ENCODE measurements at places on chromosomes 6 and 20.

DNA sequence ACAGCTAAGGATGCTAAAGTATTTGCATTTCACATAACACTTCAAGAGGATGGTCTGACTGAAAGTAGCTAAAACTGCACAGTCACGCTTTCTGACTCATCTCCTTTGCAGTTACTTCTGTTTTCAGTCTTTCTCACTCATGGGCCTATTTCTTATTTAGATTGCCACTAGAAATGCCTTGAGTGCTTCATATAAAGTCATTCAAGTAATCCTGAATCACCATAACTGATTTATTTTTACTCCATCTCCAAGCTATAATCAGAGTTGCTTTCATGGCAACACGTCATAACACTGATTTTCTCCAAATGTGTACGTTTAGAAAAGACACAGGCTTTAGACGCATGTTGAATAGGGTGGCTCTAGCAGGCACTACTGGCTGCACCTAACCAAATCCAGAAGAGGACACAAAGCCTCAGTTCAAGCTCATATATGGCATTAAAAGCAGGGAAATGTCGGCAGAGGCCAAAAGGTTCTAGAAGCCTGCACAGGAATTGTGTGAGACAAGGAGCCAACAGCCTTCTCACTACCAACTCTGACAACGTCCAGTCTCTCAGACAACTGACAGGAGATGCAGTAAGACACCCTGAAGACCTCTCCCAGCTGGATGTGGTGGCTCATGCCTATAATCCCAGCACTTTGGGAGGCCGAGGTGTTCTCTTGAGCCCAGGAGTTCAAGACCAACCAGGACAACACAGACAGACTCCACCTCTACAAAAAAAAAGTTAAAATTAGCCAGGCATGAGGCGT lies 64.1 kb upstream of the BEND6 start:
- DNase-seq: no peak

DNA sequence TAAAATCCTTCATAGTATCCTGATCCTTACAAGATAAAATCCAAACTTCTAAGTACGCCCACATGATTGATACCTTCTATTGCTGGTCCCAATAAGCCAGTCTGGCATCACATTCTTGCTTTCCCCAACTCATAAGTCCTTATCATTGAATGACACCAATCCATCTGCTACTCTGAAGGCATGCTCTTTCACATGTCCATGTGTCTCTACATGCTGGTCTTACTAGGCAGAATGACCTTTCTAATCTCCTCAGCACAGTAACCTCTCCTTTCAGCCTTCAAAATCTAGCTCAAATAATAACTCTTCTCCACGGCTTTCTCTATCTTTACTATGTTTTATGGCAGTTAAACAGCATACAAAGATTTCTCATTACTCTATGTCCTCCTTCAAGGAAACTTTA lies 71.1 kb downstream of the ASCC3 start:
- no peak for DNase-seq

DNA sequence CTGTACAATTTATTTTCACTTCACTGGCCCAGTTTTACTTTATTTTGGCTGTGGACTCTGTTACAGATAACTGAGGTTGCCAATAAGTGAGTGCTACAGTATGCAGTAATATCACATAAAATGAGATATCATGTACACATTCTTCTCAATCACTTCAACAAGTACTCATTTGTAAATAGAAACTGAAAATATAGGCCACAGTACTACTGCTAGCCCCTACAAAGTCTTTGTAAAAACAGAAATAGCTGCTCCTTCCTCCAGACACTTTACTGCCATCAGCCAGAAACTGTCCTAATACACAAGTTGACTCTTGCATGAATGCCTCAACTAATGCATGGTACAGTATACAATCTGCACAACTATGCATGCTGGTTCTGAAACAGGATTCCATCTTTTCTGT lies 9.2 kb downstream of the DTNBP1 start:
- DNase-seq: no peak

DNA sequence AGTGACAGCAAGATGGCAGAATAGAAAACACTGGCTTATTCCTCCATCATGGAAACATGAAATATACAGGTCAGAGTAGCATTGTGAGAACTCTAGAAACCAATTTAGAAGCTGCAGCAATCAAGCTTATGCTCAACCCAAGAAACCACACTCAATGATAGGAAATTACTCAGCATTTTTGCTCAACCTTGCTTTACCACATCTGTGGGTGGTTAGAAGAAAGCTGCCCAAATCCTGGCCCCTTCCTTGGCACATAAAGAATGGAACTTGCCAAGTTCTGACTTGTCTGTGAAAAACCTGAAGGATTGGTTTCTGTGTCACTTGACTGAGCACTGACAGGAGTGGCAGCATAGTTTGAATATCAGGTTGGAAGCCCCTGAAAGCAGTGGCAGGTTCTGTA lies 108.0 kb upstream of the MOCS1 start:
- no peak for DNase-seq

- no peak for DNase-seq
Measured at GRCh38 chr6:53530780-53531386, 14.0 kb downstream of the GCLC start.

DNA sequence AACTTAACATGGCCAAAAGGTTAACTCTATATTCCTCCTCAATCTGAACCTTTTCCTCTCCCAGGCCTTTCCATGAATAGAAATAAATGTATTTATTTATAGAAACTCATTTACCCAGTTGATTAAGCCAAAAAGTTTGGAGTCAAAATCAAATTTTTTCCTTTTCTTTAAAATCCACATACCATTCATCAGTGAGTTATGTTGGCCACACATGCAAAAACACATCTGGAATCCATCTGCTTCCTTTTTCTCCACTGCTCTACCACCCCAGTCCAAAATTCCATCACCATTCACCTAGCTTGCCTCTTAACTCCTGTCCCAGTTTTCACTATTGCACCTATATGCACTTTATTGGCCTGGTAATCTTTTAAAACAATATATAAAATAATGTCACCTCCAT lies 62.4 kb upstream of the TMEM200A start:
- no peak for DNase-seq

DNA sequence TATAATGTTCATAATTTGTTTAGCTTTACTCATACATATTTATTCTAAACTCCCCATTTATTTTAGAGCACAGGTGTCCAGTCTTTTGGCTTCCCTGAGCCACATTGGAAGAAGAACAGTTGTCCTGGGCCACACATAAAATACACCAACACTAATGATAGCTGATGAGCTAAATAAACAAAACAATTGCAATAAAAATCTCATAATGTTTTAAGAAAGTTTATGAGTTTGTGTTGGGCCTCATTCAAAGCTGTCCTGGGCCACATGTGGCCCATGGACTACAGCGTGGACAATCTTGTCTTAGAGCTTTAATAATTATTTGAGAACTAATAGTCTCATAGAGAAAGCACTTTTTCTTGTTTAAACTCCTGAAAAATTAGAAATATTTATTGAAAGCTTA lies 131.3 kb downstream of the MYO6 start:
- no peak for DNase-seq

DNA sequence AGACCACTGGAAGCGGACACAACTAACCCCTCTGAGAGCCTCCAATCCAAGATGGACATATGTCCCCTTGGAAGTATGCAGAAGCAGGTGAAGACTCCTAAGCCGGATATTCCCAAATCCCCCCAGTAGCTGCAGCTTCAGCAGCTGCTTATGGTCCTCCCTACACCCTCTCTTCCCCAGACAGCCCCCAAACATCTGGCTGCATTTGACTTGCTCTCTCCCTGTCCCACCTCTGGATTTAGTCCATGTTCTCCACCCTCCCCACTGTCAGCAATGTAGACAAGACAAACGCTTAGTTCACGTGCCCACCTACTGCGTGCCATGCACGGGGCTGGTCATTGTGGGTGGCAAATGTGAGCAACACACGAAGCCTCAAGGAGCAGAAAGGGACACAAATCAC lies 4.6 kb upstream of the ADAM33 start:
- DNase-seq: no peak

DNA sequence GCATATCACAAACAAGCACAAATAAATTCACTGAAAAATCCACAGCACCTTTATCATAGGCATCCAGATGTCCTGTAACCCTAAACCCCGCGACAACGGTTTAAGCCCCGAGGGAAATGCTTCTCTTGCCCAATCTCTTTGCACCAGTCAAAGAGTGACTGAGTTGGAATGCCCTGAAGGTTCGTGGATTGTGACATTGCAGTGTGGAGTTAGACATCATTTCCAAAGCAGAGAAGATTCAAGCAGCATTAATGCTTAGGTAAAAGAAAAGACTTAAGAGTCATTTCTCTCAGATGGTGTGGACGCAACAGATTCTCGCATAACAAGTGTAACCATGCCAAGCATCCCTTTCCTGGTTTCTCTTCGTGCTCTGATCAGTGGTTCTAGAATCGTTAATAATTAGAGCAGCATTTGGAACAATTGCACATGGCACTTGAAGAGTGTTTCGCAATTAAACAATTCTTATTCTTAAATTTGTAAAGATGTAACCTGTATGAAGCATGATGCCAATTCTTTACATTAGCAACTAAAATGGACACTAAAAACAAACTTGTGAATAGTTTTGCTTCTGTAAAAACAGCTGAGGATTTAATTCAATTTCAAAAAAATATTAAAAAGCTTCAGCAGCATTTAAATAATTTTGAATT lies 121.6 kb downstream of the HIVEP2 start:
- no peak for DNase-seq

- DNase-seq: no peak
Measured at GRCh38 chr6:36015666-36016065, 8.8 kb downstream of the SLC26A8 start.

DNA sequence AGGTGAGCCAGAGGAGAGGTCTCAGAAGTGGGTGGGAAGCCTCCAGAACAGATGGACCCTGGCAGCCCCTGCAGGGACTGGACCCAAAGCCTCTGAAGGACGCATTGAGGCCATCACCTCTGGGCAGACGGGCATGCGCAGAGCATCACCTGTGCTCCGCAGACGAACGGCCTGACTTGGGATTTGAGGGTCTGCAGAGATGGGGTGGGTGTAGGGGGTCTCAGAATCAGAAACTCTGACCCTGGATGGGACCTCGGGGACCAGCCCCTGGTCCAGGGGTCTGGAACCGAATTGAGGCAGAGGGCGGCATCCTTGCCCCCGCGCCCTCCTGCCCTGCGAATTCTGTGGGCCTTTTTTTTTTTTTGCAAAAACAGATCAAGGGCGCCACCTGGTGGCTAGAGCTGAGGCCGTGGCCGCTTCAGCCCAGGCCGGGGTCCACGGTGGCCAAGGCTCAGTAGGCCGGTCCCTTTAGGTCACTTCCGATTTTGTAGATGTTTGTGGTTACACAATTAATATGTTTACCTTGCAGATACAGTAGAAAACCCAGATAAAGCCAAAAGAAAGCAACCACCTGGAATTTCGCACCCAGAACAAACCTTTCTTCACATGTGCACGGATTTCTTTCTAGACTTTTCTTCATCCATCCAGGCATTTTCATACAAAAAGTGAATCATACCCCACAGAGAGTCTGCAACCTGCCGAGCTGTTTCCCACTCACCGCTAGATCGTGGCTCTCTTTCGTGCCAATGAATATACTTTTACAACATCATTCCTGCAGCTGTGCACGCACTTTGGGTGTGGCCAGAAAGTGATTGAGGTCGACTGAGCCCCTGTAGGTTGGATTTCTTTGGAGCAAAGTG lies 25.9 kb downstream of the ZBP1 start:
- no peak for DNase-seq

DNA sequence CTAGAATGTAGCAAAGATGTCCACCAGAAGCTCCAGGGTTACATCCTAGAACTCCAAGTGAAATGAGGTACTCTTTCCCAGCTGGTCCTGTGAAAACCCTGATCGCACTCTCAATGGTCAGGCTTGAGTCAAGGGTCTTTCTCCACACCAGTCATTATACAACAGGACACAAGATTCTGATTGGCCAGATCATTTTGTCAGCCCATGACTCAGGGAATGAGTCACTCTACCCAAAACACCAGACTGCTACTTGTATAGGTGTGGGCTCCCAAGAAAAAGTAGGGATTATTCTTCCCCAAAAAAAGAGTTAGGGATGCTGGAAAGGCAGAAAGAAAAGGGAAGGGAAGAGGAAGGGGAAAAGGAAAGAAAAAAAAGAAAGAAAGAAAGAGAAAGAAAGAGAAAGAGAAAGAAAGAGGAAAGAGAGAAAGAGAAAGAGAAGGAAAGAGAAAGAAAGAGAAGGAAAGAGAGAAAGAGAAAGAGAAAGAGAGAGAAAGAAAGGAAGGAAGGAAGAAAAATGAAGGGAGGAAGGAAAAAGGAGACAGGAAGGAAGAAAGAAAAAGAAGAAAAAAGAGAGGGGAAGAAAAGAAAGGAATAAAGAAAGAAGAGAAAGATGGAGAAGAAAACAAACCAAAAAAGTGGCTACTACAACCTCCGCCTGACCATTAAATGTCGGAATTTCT lies 30.5 kb downstream of the ANKEF1 start:
- DNase-seq: no peak

GRCh38 chr20:60806354-60806753 lies 445.7 kb upstream of the CDH4 start:
- DNase-seq: no peak

DNA sequence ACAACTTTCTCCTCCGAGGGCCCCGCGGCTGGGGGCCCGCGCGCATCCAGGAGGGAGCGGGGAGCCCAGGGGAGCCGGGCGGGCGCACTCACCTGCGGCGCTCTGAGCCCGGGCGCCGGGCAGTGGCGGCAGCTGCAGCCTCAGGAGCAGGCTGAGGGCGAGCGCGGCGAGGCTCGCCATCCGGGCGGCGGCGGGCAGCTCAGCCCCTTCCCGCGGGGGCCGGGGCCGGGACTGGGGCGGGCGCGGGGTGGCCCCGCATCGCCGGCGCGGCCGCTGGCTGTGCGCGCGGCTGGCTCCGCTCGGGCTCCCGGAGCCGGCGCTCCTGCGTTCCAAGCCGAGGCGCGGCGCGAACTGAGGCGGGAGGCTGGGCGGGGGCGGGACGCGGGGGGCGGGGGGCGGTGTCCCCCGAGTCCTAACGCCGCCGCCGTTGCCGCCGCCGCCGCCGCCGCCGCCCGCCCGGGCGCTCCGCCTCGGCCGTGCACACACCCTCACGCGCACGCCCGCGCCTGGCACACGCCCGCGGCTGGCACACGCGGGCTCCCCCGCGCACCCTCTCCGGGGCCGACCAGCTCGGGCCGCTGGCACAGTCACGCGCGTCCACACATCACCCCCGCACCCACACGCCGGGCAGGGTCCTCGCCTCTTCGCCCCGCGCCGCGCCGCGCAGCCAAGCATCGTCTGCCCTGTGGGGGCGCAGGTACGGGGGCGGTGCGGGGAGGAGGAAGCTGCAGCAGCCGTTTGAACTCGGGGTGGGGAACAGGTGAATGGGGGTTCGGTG lies at the start of gene PTPRT:
TSS of gene PTPRT (minus strand) at position 353 of the 778 bp plus-strand sequence. CDS start at position 180, 173 bp downstream.
- no peak for DNase-seq

- DNase-seq: no peak
Measured at GRCh38 chr6:14211562-14211942, 94.0 kb downstream of the CD83 start.

DNA sequence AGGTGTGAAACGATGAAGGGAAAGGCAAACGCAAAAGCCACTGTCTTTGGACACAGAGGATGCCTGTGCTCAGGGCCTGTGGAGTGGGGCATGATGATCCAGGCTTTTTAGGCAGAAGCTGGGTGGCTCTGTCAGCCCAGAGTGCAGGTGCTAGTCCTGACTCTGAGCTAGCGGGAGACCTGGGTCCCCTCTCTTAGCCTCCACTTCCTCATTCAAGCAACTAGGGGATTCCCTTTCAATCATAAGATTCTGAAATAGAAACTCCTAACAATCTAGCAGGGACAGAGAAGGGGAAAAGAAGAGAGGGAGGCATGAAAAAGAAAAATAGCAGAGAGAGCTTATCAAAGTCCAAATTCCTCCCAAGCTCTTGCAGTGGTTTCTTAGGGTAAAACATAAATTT lies 7.6 kb upstream of the HIVEP2 start:
- no peak for DNase-seq

All from NCI-H1694 treated with DMSO at 0.1 percent for 48 hours (cell line).